ENCODE measurements at places on chromosomes 6 and 20. TPM values are rescaled to one million over a fixed set of nuclear protein-coding genes. Genes with fewer than 3 reads are reported as not detected.

Gene UST
- total RNA-seq: 0.92 TPM

Gene CALHM6
- 9.7 TPM for total RNA-seq

DNA sequence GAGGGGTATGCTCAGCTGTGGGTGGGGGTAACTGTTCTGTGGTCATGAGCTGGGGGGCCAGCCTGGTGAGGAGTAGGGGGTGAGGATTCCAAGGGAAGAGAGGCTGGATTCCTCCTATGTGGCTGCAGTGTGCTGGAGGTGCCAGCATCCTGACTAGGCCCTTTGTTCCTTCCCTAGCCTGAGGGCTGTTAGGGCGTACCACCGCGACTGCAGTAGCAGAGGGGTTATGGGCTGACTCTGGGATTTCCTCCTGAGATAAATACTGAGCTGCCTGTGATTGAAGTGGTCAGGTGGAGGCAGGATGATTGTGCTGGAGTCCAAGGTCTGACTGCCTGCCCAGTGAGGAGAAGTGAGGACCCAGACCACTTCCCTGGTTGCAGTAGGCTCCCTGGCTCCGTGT lies 205.3 kb downstream of the ADGRG6 start:
- no peaks in the 10 kb centered on the region for H3K4me1 ChIP-seq
- no peak overlapping the region for H3K27ac ChIP-seq
- no peaks in the 10 kb centered on the region for H3K27me3 ChIP-seq
- DNase-seq: no peak

- no peak overlapping the region for H3K27ac ChIP-seq
- peaks cover 24% of the 10 kb centered on the region for H3K4me1 ChIP-seq
- DNase-seq: no peak
- H3K4me3 ChIP-seq: no peak overlapping the region
- peaks cover 64% of the 10 kb centered on the region for H3K36me3 ChIP-seq
Observed at GRCh38 chr6:138410048-138410735, 6.2 kb downstream of the HEBP2 start.

GRCh38 chr6:137950581-137950980 lies 83.5 kb downstream of the TNFAIP3 start:
- no peak overlapping the region for H3K27ac ChIP-seq
- no peak for DNase-seq
- H3K27me3 ChIP-seq: peaks cover 5% of the 10 kb centered on the region

- H3K27ac ChIP-seq: no peak overlapping the region
- peaks cover 7% of the 10 kb centered on the region for H3K4me1 ChIP-seq
- no peaks in the 10 kb centered on the region for H3K36me3 ChIP-seq
- no peak for DNase-seq
- no peak overlapping the region for H3K4me3 ChIP-seq
Observed at GRCh38 chr6:168221497-168222079, 98.0 kb downstream of the DACT2 start.

DNA sequence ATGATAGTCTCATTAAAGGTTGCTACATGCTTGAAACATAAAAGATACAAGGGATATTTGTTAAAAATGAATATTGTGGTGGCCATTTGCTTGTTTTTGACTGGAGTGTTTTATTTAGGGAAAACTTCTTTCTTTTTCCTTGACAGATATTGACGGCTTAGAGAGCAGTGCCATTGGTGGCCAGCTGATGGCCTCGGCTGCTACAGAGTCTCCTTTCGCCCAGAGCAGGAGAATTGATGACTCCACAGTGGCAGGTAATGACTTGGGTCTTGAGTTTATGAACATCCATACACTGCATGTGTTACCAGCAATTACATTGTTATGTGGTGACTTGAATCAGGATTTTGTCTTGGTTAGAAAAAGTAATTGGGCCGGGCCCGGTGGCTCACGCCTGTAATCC lies 67.5 kb upstream of the PBOV1 start:
- no peaks in the 10 kb centered on the region for H3K36me3 ChIP-seq
- no peak for DNase-seq
- H3K4me3 ChIP-seq: no peak overlapping the region

All from activated T-helper 2 cell treated with anti-CD3 and anti-CD28 coated beads, Interferon-gamma antibody, Interleukin-2, Interleukin-4, amounts not matched to agents 10 μg/mL and 5 μg/mL and 100 μg/mL, durations not matched to agents 14 hours and 24 hours and 36 hours (primary cell).